ENCODE measurements at places on chromosomes 7 and 10. TPM values are rescaled to one million over a fixed set of nuclear protein-coding genes. Genes with fewer than 3 reads are reported as not detected.

Gene EVX1
- total RNA-seq, result not detected

Gene GPR15LG
- total RNA-seq, result not detected

Gene C10orf62
- not detected for total RNA-seq

Gene ICA1
- total RNA-seq, result 0.12 TPM

Gene EIF4EBP2
- total RNA-seq, result 63.9 TPM

Gene POLD2
- 97.1 TPM for total RNA-seq

Gene PPP1R9A
- total RNA-seq, result 1.6 TPM

Gene PRF1
- total RNA-seq, result not detected

Gene UPK3BL2
- total RNA-seq, result 4.2 TPM

Gene OPN1SW
- not detected for total RNA-seq

Gene NEURL1
- 0.16 TPM for total RNA-seq

Gene UCMA
- total RNA-seq, result not detected

Gene OR9A2
- not detected for total RNA-seq

Gene TET1
- total RNA-seq, result 14.3 TPM

Gene PAX4
- total RNA-seq, result not detected

Gene SAMD9L
- 26.8 TPM for total RNA-seq

Gene CDHR1
- total RNA-seq, result under 0.01 TPM

Gene METTL27
- 9.0 TPM for total RNA-seq

Gene WNT2
- 7.5 TPM for total RNA-seq

Gene GIMAP2
- total RNA-seq, result 5.1 TPM

Gene PCDH15
- total RNA-seq, result 0.36 TPM

Gene BCAP29
- 116 TPM for total RNA-seq

Gene NANOS1
- total RNA-seq, result 1.5 TPM

Gene CFAP70
- total RNA-seq, result 1.3 TPM
